ENCODE measurements at places on chromosomes 1 and 21.

GRCh38 chr1:115539061-115539460, 102.7 kb upstream of the VANGL1 start:
- no peaks in the 10 kb centered on the region for H3K4me1 ChIP-seq
- no peaks in the 10 kb centered on the region for H3K27me3 ChIP-seq
- no peak for DNase-seq
- H3K36me3 ChIP-seq, result no peaks in the 10 kb centered on the region

DNA sequence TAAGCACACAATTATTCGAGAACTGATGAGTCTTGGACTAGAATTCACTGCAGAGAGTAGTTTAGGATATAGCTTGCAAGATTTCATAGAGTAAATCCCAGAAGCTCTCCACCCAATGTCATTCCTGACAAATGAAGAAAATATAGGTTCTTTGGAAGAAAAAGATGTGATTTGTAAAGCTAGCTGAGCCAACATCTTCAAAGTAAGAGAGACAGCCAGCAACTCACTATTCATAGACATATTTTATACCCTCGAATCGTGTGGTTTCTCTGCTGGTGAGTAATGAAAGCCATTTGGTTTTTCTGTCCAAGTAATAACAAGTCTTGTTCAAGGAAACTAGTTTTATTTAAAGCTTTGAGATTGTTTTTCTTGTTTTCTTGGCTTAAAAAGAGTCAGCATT, 165.7 kb upstream of the SYT6 start:
- no peak overlapping the region for H3K4me3 ChIP-seq
- H3K27me3 ChIP-seq, result no peaks in the 10 kb centered on the region
- H3K4me1 ChIP-seq, result peaks cover 2% of the 10 kb centered on the region
- DNase-seq, result no peak
- H3K27ac ChIP-seq, result no peak overlapping the region

DNA sequence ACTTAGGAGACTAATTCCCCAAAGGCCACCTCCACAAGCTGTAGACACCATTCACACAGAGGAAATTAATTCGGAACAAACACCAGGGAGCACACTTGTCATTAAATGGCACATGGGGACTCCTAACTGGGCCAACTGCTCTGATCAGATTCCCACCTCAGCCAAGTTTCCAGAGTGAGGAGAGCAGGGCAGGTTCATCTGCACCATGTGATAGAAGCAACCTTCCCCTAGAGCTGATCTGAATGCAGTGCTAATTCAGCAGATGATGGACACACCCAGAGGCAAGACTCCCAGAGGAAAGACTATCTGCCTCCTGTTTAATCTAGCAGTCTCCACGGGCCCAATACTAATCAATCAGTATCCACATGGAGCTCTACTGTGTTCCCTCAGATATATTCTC, 147.0 kb downstream of the VAV3 start:
- no peak overlapping the region for H3K27ac ChIP-seq
- peaks cover 4% of the 10 kb centered on the region for H3K4me1 ChIP-seq
- no peak for DNase-seq
- no peaks in the 10 kb centered on the region for H3K36me3 ChIP-seq
- H3K4me3 ChIP-seq, result no peak overlapping the region

DNA sequence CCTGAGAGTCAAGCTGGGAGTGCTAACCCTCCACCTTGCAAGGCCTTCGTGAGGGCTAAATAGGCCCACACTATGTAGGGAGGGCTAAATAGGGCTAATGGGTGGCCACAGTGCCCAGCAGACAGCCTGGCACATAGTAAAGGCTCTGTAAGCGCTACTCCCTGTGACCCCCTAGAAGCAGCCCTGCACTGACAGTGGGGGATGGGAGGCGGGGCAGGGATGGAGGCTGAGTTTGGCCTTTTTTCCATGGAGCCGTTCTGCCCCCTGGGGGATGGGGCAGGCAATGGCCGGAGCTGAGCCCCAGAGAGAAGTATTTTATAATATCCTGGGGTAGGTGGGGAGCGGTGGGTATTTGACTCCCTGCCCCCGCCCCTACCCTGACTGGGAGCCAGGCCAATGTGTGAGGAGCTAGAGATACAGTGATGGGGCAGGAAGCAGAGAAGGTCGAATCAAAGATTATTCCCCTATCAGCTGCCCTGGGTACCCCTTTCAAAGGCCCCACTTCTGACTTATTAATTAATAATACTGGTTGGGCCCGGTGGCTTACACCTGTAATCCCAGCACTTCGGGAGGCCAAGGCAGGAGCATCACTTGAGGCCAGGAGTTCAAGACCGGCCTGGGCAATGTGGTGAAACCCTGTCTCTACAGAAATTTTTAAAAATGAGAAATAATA, 42.3 kb downstream of the LACTBL1 start:
- no peaks in the 10 kb centered on the region for H3K4me1 ChIP-seq
- no peaks in the 10 kb centered on the region for H3K36me3 ChIP-seq
- DNase-seq, result peak; percentile 91
- H3K27ac ChIP-seq, result no peak overlapping the region
- no peak overlapping the region for H3K4me3 ChIP-seq
- no peaks in the 10 kb centered on the region for H3K27me3 ChIP-seq

- H3K27ac ChIP-seq, result no peak overlapping the region
- no peak for DNase-seq
- H3K27me3 ChIP-seq, result no peaks in the 10 kb centered on the region
- no peaks in the 10 kb centered on the region for H3K4me1 ChIP-seq
Observed at GRCh38 chr21:32690085-32690484, 37.7 kb downstream of the SYNJ1 start.

DNA sequence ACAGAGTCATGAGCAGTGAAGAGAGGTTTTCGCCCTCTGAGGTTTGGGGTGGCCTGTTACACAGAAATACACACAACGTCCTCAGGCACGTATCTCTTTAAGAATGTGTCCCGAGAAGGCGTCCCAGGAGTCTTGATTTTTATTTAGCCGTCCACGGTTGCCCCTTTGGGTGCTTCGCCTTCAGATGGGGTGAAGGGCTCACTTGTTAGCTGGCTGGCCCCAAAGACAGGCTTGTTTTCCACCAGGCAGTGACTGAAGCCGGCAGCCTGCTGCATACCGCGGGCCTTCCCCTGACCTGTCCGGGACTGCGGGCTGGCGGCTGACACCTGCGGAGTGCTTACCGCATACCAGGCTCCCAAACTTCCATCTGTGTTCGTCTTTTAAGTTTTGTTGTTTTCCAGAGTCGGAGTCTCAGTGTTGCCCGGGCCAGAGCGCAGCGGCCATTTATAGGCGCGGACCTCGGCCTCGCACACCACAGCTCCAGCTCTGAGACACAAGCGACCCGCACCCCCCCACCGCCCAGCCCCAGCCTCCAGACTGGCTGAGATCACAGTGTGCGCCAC, 1.6 kb upstream of the ADARB1 start:
- H3K27ac ChIP-seq, result no peak overlapping the region
- DNase-seq, result peak; percentile 57
- H3K4me3 ChIP-seq, result no peak overlapping the region

GRCh38 chr1:112877750-112878149, 78.2 kb downstream of the SLC16A1 start:
- no peak overlapping the region for H3K4me3 ChIP-seq
- peaks cover 20% of the 10 kb centered on the region for H3K4me1 ChIP-seq
- H3K27me3 ChIP-seq, result no peaks in the 10 kb centered on the region

GRCh38 chr1:94247138-94248094, 10.0 kb upstream of the ARHGAP29 start:
- peak overlapping the region; percentile 73 for H3K4me3 ChIP-seq
- peaks cover 4% of the 10 kb centered on the region for H3K4me1 ChIP-seq
- DNase-seq, result peak; percentile 96
- H3K27ac ChIP-seq, result no peak overlapping the region
- H3K27me3 ChIP-seq, result peaks cover 100% of the 10 kb centered on the region

DNA sequence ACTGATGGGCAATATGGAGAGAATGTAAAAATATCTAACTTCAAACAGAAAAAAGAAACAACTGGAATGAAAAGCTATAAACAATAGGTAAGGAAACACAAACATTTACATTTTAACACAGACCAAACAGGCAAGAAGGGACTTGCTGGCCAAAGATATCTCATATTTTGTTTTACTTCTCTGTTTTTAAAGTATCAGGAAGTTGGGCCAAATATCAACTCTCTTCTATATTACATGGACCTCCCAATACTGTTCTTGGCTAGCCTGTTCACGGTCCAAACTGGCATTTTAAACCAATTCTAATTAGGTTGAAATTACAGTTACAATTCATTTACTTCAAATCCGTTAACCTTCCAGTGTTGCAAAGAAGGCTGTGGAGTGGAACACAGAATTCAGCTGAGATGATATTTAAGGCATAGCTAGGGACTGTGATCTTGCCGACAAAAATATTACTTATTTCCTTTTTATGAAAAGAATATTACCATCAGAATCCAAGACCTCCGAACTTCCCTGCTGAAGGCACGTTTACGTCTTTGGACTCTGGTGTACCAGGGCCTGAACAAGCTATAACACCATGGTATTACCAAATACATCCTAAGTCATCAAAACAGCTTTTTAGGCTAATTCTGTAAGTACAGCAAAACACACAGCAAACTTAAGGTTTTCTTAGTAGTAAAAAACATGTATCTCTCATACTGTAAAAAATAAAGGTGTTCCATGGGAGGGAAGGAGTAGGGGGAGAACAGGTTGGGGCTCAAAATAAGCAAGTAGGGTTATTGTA, 165.4 kb downstream of the RUNX1 start:
- DNase-seq, result no peak
- no peak overlapping the region for H3K4me3 ChIP-seq
- H3K27ac ChIP-seq, result no peak overlapping the region
- peaks cover 84% of the 10 kb centered on the region for H3K27me3 ChIP-seq
- peaks cover 18% of the 10 kb centered on the region for H3K4me1 ChIP-seq
- no peaks in the 10 kb centered on the region for H3K36me3 ChIP-seq

DNA sequence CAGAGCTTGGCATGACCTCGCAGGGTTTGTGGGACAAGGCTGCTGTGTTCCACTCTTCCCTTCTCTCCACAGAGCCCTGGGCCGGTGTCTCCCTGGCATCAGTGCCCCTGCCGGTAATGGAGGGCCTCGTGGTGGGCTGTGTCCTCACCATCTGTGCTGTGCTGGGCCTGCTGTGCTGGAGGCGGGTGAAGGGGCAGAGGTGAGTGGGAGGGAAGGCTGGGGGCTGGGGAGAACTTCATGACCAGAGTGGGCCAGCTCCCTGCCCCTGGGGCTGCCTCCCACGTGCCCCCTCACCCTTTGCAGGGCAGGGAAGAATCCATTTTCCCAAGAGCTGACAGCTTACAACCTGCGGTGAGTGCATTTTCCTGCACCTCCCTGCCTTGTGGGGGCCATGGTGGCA, 12.0 kb upstream of the LGR6 start:
- H3K36me3 ChIP-seq, result no peaks in the 10 kb centered on the region
- H3K4me1 ChIP-seq, result no peaks in the 10 kb centered on the region
- no peak overlapping the region for H3K27ac ChIP-seq
- DNase-seq, result no peak
- no peak overlapping the region for H3K4me3 ChIP-seq

DNA sequence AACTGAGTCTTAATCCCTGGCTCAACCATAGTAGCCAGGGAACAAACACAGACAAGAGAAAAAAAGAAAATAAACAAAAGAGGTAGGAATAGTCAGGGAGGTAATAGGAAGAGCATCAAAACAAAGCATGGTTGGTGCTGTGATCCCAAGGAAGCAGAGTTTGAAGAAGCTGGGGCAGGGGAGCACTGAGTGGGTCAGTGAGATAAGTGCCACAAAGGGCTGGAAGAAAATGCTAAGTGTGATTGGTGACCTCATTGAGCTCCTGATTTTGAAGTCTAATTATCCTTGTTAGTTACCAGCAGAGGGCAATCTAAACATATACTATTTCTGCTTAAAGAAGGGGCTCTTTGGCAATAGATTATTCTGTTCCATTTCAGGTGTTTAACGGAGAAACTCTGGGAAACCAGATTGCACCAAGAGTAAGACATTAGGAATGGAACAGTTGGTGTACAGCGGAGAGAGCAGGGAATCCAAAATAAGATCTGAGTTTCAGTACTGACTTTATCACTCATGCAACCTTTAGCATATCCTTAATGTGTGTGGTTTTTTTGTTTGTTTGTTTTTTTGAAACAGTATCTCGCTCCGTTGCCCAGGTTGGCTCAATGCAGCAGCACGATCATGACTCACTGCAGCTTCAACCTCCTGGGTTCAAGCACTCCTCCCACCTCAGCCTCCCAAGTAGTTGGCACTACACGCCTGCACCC, 30.7 kb upstream of the KIAA1614 start:
- no peak overlapping the region for H3K4me3 ChIP-seq
- no peaks in the 10 kb centered on the region for H3K36me3 ChIP-seq
- no peaks in the 10 kb centered on the region for H3K27me3 ChIP-seq
- H3K4me1 ChIP-seq, result peaks cover 13% of the 10 kb centered on the region
- H3K27ac ChIP-seq, result no peak overlapping the region

DNA sequence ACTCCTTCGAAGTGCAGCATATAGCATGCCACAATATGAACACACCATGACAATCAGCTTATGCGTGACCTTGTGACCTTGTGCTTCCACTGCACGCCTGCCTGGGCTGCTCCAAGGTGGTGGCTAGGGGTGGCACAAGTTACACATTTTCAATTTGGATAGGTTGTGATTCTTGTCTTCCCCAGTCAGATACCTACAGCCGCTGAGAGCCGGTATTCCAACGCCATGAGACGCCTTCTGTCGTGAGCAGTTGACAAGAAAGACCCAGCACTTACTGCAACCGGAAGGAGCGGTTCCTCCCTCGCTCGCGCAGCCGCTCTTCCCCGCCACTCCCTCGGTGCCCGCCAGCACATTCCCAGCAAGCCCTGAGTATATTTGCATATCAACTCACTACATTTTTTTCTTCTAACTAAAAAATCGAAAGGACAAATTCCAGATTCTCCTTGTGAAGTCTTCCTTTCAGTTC, 359 bp upstream of the RNU11 start:
- peak; percentile 92 for DNase-seq
- H3K4me3 ChIP-seq, result peak overlapping the region; percentile 40
- H3K36me3 ChIP-seq, result no peaks in the 10 kb centered on the region
- H3K27ac ChIP-seq, result peak overlapping the region; percentile 100

DNA sequence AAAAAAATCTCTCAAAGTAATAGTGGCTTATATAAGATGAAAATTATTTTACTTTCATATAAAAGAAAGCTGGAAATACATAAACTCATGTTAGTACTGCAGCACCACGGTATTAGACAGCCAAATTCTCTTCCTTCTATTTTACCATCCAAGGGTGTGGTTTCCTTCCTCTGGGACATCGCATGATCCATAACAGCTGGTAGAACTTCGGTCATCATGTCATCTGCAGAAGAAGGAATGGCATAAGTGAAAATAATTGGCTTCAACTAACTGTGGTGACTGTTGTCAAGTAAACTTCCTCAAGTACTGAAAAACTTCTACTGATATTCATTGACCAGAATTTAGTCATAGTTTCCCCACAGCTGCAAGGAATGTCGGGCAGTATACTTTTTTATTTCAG, 28.3 kb upstream of the IFI44L start:
- H3K27ac ChIP-seq, result no peak overlapping the region

DNA sequence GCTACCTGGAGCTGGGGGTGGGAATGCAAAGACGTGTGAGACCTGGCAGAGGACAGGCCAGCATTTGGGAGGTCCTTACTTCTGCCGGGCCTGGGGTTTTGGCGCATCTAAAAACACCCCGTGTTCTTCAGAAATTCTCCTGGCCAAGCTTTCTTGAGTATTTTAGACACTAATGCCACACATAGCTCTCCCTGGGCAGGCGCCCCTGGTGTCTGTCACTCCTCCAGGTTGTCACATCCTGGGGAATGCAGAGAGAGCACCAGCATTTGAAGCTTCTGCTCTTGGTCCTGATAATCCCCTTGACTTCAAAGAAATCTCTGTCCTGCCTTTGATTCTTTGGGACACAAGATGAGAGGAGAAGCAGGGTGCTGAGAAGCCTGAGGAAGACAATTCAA, 6.0 kb downstream of the CAPN9 start:
- H3K4me3 ChIP-seq, result no peak overlapping the region
- H3K36me3 ChIP-seq, result no peaks in the 10 kb centered on the region
- peaks cover 18% of the 10 kb centered on the region for H3K4me1 ChIP-seq
- no peak overlapping the region for H3K27ac ChIP-seq
- H3K27me3 ChIP-seq, result no peaks in the 10 kb centered on the region

Measured in neural progenitor cell (in vitro differentiated cells).